Hippocampal formation (tissue), 2 donors: ENCODE measurements at places on chromosomes 12 and 14.

DNA sequence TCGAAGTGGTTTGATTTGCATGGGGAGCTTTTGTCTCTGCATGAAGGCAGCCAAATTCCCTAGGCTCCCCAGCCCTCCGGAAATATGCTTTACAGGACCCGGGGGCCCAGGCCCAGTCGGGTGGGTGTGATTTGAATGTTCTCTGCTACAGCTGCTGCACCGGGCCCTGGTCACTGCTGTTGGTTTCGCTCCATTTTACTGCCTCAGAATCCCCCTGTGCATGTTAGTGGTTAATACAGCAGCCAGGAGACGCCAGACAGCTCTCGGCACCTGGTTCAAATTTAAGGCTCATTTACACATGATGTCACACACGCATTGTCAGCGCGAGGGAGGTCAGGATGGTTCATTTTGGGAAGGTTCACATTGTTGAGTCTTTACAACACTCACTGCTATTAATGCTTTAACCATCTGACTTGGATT, 99.6 kb downstream of the SLC38A6 start:
- no peak for DNase-seq

DNA sequence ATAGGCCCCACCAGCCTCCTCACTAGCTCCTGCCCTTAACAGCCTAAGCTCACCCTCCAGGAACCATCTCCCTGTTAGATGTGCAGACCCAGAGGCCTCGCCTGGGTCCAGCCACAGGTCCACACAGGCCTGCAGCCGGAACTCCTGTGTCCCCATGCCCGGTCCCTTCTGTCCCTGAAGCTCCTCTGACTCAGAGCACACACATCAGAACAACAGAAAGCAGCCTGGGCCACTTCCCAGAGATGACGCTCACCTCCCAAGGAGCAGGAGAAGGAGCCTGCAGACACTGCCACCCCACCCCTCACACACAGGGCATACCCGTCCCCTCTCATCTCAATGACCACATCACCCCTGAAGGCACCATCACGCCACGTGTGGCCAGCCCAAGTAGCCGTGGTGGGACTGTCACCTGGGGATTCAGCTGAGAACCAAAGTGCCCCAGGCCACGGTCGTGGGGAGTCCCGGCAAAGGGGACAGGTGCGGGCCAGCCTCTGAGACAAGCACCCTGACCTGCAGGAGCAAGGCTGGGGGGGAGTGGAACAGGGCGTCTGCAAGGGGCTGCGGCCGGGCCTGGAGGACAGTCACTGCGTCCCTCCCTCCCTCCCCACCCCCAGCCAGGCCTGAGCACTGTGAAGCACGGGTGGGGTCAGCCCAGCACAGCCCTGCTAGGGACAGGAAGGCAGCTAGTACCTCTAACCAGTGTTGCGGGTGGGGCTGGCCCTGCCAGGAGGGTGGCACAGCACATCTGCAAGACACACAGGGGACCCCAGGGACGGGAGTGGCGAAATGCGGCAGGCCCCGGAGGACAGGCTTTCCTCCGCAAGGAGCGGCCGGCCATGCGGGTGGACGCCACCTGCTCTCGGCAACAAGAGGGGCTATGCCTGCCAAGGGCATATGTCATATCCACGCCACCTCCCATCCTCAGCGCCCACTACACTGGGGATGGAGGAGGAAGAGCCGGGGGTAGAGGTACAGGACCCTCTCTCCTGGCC, 5.5 kb downstream of the AKT1 start:
- no peak for DNase-seq

GRCh38 chr12:31590642-31591379, at the start of gene DENND5B:
Gene DENND5B, minus strand, starts transcription at chr12:31591136. Its CDS starts 304 bp downstream, at chr12:31590832.
- DNase-seq = peak; percentile 71

DNA sequence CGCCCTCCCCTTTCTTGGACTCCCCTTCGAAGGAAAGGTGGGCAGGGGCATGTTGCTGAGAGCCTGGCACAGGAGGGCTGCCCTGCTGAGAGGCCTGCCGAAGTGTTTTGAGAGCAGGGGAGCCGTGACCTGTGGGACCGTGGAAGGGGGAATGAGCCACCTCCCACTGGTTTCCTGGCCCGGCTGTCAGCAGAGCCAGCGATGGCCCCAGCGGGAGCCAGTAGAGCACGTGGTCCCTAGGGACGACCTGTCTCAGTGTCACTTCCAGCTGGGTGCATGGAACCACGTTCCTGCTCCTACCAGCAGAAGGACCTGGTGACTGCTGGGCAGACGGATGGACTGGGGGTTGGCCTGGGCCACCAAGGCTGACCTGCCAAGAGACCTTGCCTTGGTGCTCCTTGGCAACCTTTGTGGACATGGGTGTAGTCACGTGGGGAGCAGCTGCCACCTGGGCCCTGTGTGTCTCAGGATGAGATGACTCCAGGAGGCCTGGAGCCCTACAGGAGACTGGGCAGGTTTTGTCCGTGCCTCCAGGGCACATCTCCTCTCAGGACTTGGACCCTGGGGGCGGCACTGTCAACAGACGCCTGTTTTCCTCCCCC, 34.6 kb downstream of the BEGAIN start:
- no peak for DNase-seq

DNA sequence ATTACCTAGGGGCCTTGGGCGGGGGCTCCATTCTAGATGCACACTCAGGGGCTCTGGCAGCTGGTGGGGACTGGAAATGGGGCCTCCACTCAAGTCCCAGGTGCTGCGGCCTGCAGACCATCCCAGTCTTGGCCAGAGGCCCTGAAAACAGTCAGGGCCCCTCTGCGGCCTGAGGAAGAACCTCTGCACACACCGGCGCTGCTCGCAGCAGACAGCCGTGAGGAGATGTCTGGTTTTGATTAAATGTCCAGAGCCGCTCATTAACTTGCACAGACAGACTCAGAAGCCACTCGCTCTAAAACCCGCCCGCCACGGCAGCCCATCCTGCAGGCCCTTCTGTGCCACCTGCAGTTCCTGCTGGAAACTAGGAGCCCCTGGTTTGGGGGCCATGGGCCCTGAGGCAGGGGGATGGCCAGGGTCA, 36.4 kb upstream of the NCOR2 start:
- DNase-seq = no peak

DNA sequence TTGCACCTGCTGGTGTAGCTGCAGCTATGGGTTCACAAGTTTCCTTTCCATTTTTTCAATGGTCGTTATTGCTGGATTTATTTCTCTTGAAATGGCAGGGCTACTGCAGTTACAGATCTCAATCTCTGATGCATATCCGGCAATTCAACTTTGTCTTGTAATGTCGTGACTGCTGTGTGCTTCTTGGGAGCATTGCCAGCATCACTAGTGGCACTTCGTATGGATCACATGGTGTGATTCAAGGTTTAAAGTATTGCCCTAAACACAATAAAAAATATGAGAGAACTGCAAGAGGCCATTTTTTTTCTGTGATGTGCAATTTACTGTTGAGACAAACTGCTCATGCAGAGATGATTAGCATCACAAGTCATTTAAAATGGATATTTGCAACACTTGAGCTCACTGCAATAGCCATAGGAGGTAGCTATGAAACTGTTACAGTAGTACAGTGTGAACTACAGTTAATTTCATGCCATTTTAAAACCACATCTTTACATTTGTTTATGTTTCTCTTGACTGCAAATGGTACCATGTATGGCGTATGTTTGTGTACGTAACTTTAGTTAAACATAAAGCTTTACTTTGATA, 217.4 kb upstream of the PDE3A start:
- DNase-seq = no peak

- no peak for DNase-seq
Observed at GRCh38 chr12:49664591-49665239, 41.4 kb downstream of the PRPF40B start.

- DNase-seq = no peak
Observed at GRCh38 chr12:120012067-120012621, 23.1 kb downstream of the BICDL1 start.
